ENCODE measurements at places on chromosomes 2 and 18.
A peak's percentile ranks its signal among the peaks of the same experiment; 100 is the strongest.

DNA sequence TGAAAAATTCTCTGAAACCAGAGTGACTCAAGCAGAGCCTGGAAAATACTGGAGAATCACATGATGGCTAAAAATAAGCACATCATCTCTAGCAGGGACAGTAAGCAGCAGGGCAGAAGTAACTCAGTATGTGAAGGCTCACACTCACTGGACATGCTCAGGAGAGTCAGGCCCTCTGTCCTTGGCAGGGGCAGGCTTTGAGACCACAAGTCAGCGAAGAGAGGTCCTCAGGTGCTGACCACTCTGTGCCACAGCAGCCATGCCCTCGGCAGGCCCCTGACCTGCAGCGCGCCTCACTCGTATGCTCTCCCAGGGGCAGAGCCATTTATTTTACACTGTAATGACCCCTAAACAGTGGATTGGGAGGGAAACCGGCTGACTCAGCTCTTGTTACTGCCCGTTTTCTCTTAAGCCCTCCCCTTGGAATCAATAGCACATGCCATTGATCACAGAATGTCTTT is 76.8 kb downstream of the MAPRE2 start:
- DNase-seq = no peak

DNA sequence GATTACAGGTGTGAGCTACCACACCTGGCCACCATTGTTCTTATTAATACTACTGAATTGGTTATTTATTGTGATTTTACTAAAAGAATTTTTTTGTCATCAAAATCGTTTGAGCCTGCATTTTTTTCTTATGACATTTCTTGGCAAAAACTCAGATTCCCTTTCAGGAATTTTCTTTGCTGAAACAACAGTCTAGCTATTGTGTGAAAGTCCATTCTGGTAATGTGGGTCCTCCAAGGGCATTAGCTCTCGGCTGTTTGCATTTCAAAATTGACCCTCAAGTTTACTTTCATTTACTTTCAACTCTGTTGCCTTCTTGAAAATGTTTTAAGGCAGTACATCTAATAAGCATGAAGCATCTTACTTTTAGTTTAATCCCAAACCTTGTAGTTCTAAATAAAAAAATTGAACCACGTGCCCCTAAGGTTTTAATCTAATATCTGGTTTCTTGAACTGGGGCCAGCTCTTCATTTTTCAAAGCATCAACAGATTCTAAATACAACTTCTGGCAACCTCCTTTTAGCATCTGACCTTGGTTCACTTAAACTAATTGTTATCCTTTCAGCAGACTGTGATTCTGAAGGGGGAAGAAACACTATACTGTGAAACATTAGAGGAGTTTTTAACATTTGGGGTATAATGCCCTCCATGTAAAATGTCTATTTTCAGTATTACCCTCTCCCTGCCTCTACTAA is 325.2 kb upstream of the RAB12 start:
- no peak for DNase-seq

GRCh38 chr2:25251422-25252273 is 83.3 kb upstream of the POMC start:
- DNase-seq = peak; percentile 50

GRCh38 chr2:129318581-129319421 is 660.7 kb upstream of the RAB6C start:
- DNase-seq = no peak

DNA sequence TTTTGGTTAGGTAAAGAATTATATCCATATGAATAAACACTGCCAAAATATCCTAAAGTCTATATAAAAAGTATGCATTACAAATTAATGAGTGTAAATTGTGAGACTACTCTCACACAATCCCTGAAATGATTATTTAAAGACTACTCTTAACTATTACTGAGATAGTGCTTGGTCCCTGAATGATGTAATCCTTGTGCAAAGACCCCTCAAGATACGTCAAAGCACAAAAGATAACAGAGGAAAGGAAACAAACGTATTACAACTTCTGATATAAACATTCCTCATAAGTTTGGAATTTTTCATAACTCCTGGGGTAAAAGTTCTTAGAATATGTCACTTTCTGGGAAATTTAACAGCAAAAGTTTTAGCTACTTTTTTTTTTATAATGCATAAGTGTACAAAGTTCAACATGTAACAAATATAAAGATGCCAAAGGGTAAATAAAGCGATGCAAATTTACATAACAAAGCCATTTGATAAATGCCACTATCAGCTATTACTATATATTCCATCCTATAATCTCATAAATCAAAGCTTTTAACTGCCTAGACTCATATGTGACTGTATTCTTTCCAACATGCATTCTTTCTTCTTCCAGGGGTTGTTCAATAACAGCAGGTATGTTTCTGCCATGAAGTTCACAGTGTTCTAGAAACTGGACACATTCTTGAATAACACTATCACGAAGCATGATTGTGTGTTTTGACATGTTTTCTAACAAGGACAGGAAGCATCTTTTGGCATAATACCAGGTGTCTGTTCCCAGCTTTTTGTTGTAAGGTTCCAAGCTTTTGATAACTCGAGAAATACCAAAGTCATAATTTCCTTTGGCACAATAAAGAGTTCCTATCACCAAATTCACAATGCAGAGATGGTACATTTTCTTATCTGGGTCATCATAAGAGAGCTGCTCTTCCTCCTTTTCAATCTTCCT is 158.0 kb downstream of the AGPS start:
- DNase-seq = no peak

- DNase-seq = no peak
Measured at GRCh38 chr2:46207591-46207990, 89.6 kb upstream of the EPAS1 start.

- DNase-seq = no peak
Measured at GRCh38 chr2:121955872-121956271, 200.4 kb downstream of the TSN start.

DNA sequence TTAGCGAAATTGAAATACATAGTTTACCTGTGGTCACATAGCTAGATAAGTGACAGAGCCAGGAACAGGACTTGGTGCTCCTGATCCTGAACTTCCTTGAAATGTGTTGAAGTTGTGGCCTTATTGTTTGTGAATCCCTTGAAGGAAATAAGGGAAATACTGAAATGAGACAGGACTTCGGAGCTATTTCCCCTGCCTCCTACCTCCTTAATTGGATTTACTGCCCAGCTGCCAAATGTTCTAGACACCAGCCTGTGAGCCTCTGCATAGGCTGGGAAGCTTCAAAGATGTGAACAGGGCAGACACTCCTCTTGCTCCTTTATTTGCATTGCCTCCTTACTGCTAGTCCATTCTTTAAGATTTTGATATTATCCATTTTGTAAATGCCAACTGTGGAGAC is 135.2 kb downstream of the PRPF40A start:
- DNase-seq = no peak

- no peak for DNase-seq
Measured at GRCh38 chr18:51257150-51257549, 59.7 kb upstream of the MEX3C start.

GRCh38 chr2:150127995-150128394 is 359.5 kb downstream of the RND3 start:
- DNase-seq = no peak
